ENCODE measurements at places on chromosomes 11 and 22. TPM values are rescaled to one million over a fixed set of nuclear protein-coding genes. Genes with fewer than 3 reads are reported as not detected.

- ATAC-seq, result no peak
Observed at GRCh38 chr22:22198751-22199150, 45.8 kb upstream of the VPREB1 start.

DNA sequence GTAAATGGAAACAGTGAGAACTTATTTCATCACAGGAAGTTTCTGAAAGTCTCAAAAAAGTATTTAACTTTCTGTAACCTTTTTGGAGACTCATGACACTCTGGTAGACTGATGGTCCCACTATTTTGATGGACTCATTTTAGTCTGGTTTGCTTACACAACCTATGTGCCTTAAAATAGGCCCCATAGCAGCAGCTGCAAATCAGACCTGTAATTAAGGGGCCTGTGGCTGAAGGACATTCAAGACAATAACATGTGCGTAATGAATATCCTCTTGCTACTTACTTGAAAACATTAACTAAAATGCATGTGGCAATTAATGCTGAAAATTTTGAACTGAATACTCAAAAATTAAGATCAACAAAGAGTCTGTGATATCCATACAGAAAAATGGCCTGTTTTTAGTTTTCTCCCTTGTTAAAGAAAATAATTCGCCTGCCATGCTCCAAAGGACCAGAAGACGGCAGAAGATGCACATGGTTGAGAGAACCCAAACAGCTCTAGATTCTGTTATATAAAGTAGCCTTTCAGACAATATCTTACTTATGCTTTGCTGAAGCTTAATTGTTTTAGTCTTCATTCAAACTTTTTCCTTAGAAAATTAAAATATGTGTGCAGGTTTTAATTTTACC, 568.5 kb downstream of the KCNA4 start:
- ATAC-seq, result no peak

GRCh38 chr11:104163100-104164027, 583 bp downstream of the PDGFD start:
- ATAC-seq, result no peak

DNA sequence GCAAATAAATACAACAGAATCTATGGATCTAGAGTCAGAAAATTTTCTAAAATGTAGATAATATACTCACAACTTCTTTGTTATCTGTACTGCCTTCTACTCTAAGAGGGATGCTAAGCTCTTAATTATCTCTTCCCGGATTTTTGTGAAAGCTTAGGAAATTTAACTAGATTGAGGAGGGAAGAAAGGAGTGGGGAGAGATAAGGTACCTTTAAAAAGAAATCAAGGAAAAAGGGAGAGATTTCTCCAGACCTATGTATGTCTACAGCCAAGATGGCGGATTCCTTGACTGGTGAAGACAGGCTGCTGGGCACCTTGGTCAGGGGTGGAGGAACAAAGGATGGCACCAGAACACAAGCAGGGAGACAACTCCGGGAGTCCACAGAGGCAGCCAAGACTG, 23.0 kb downstream of the ZNF280B start:
- no peak for ATAC-seq

The UEVLD gene
- 20.1 TPM for total RNA-seq

The ARHGAP20 gene
- total RNA-seq, result 2.6 TPM

The HPX gene
- total RNA-seq, result 0.64 TPM

The TH gene
- 0.40 TPM for total RNA-seq

Data from esophagus mucosa (tissue), 1 donor.